ENCODE measurements at places on chromosomes 2 and 18.
A peak's percentile ranks its signal among the peaks of the same experiment; 100 is the strongest.

DNA sequence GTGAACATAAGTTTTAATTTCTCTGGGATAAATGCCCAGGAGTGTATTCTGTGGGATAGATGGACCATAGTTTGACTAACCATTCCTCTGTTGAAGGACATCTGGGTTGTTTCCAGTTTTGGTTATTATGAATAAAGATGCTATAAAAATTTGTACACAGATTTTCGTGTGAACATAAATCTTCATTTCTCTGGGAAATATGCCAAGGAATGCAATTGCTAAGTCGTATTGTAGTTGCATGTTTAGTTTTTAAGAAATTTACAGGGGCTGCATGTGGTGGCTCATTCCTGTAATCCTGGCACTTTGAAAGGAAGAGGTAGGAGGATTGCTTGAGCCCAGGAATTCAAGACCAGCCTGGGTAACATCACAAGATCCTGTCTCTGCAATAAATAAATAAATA is 6.9 kb upstream of the SLC11A1 start:
- DNase-seq, result no peak

- DNase-seq, result no peak
Observed at GRCh38 chr2:44490726-44491125, 129.0 kb downstream of the CAMKMT start.

DNA sequence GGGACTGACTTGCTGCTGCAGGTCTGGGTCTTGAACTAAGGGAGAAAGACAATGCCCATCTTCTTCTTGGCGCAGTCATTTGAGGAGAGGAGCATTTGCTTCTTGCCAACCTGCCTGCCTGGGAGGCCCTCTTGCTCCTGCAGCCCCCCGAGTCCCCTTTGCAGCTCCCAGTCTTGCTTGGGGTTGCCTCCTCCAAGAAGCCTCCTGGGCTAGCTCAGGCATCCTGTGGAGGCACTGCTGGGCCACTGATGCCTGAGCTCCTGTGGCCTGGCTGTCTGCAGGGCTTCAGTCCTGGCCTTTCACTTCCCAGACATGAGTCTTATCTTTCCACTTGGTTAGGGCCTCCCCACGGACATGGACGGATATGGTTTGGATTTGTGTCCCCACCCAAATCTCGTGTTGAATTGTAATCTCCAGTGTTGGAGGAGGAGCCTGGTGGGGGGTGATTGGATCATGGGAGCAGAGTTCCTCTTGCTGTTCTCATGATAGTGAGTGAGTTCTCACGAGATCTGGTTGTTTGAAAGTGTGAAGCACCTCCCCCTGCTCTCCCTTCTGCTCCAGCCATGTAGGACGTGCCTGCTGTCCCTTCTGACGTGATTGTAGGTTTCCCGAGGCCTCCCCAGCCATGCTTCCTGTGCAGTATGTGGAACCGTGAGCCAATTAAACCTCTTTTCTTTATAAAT is 17.3 kb downstream of the HPCAL1 start:
- no peak for DNase-seq

DNA sequence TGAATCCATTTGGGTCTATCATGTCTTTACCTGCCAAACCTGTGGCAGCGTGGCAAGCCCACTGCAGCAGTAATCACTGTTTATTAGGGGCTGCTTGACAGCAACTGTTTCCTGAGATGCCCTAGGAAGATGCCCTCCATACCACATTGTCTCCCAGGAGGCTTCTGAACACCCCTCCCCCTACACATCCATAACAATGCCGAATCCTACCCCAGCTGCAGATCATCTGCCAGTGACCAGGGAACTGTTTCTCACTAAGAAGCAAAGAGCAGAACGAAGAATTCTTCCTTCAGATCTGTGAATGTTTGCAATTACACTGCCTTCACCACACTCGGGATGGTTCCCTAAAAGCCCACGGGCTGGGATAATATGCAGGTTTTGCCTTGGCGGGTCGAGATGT is 127.8 kb downstream of the VIT start:
- DNase-seq, result no peak

GRCh38 chr18:79588636-79589481 is 90.7 kb upstream of the CTDP1 start:
- DNase-seq, result no peak

DNA sequence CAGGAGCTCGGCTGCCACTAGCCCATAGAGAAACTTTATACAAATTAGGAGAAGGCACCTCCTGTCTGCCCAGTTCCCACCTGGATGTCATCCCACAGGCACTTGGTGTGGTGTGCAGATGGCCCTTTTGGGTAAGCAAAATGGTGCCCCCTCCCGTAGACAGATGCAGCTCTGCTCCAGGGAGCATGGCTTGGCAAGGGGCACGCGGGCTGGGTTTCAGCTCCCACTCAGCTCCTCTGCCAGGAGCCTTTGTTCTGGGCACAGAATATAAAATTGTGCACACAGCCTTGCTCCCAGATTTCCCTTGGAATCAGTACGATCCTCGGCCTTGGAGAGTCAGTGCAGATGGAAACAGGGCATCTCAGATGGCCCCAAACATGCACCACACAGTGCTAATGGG is 20.3 kb upstream of the KCNF1 start:
- no peak for DNase-seq

DNA sequence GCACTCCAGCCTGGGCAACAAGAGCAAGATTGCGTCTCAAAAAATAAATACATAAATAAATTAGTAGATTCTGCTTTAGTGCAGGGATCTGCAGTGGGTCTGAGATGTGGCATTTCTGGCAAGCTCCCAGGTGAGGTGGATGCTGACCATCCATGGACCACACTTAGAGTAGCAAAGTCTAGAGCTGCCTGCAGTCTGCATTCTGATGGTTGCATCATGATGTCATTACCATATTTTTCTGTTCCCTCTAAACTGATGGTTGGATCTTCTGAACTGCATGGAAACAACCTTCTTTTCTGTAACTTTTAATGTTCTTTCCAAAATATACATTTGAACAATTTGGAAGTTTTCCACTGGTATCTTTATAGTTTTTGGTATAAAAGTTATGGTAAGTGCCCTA is 42.9 kb downstream of the MYL12B start:
- no peak for DNase-seq

- DNase-seq, result no peak
Observed at GRCh38 chr2:233865838-233866237, 2.3 kb downstream of the MSL3B start.

- DNase-seq, result peak; percentile 19
Observed at GRCh38 chr2:62787386-62787785, 81.9 kb downstream of the EHBP1 start.
